ENCODE measurements at places on chromosomes 7 and 10. TPM values are rescaled to one million over a fixed set of nuclear protein-coding genes. Genes with fewer than 3 reads are reported as not detected.
A peak's percentile ranks its signal among the peaks of the same experiment; 100 is the strongest.

DNA sequence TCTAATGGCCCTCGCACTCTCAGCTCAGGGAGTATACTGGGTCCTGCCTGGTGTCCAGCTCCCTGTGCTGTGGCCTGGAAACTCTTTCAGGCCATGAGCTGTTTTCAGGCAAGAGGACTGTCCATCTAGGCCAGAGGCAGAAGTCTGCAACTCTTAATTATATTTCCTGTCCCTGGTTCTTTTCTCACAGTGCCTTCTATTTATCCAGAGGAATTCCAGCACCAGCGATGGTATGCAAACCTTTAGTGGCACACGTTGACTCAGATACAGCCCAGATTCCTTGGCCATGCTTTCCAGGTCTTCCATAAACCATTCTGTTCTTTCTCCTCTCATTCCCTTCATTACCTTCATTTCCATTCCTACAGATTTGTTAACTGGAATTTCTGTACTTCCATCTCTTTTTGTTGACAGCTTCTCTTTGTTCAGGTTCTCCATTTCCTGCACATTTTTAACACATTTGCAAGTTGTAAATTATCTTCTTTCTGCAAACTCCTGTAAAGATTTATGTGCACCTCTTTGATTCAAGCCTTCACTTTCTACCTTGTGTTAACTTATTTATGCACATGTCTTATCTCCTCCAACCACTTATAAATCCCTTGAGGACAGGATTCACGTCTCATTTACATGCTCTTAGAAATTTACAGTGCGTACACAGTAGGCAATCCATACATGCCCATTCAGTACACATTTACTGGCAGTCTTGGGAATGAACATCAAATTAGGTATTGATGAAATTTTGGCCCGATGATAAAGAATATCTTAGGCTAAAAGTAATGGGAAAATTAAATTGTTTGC, 172.1 kb downstream of the CELF2 start:
- no peak for DNase-seq

CAMK2B gene
- total RNA-seq = not detected

DNA sequence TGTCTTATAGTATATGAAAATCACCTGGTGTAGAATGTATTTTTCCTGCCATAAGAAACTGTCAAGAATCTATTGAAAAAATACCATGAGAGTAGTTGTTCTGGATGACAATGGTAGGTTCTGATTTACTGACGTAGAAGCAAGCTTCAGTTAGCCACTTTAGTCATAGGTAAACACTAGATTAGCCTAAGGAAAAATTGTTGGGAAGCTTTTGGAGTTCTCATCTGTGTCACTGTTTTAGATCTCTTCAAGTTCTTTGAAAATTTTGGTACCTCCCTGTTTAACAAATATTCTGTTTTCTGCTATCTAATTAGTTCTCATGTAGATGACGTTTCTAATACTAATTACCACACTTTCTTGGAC, 131.8 kb downstream of the ADK start:
- no peak for DNase-seq

DNA sequence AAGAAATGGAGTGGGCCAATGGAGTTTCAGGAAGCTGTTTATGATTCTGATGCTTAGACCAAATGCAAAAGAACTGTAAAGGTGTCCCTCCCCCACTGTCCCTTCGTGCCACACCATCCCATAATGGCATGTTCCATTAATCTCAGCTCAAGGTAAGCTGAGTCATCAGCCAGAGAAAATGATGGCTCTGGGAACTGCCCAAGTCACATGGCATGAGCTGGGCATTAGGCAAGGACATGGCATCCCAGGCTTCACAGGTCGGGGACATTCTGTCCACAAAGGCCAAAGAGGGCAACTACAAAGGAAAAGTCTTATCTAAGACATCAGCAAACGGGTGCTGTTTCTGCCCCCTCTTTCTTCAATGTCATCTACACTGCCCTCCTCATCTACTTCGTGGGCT, 44.9 kb downstream of the DLG5 start:
- no peak for DNase-seq

GFRA1 gene
- not detected for total RNA-seq

GRCh38 chr10:11787846-11788245, 35.3 kb upstream of the PROSER2 start:
- no peak for DNase-seq

GAD2 gene
- not detected for total RNA-seq

DNA sequence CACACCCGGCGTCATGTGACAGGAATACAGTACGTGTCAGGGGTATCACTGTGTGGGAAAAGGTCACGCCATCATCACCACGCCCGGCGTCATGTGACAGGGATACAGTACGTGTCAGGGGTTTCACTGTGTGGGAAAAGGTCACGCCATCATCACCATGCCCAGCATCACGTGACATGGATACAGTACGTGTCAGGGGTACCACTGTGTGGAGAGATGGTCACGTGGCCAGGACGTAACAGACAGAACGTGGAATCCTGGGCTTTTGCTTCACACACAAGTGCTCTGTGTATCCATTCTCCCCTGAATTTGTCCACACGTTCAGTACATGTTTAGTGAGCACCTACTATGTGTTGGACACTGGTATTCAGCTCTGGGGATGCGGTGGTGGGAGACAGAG, 34.5 kb upstream of the DIP2C start:
- no peak for DNase-seq

VENTX gene
- total RNA-seq = not detected

GRCh38 chr7:120856621-120857352, 1.2 kb downstream of the TSPAN12 start:
- peak; percentile 21 for DNase-seq

DNA sequence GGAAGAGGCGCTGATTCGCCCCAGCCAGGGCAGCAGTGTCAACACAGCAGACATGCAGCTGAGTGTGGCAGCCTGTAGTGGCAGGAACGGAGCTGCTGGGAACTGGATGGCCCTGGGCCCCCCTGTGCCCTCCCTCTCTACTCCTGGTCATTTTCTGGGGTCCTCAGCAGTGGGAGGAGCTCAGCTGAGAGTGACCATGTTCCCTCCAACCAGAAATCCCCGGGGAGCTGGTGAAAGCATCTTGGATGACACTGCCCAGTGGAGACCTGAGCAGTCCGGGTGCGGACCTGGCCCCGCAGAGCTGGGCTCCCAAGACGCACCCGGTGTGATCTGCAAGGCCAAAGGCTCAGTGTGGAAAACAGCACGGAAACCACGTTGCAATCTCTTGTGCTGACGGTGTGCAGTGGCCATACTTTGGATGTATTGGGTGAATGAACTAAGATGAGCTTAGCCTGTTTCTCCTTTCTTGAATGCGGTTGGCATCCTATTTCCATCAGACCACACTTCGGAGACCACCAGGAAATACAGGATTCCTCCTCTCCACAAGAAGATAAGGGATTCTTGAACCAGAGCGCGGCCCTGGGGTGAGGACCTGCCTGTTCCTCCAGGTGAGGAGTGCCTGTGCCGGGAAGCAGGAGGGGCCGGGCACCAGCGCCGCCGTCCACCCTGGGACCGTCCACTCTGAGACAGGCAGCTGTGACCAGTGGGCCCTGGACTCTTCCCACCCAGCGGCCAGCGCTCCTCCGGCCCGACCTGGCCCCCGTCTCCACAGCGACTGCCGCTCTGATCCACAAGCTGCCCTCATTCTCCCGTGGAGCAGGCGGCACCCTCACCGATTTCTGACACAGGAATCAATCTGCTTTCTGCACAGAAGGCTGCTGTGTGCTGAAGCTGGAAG, 93.5 kb upstream of the DIP2C start:
- no peak for DNase-seq

DNA sequence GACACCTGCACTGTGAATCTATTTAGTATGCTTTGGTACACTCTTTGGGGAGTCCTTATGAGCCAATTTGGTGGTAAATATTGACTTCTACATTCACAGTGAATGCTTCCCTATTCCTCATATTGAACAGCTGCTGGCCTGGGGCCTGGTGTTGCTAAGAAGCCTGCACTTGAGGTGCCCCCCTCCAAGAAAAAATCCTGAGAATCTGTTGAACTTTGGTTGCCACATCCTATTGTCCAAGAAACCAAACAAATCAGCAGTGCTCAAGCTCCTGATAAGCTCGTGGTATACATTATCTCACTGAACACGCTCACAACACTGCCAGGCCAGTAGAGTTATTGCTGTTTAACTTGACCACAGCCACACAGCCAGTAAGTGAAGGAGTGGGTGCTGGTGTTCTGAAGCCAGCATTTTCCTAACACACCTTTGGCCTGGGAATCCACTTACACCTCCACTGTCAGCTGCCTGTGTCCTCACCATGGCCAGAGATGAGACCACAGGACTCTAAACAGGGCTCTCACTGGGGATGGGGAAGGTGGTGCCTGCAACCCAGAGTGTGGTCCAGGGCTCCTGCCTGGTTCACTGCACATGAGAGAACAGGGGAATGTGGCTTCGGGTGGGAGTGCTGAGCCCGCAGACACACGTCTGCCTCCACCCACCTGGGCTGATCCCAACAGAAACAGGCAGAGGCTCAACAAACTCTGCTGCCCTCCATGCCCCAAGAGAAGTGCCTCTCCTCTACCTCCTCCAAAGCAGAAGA, 6.7 kb downstream of the DDC start:
- DNase-seq = no peak

GRCh38 chr7:104106108-104106905, 101.5 kb downstream of the ORC5 start:
- no peak for DNase-seq

MRPS17 gene
- total RNA-seq = 17.4 TPM

- no peak for DNase-seq
These were observed 262.1 kb downstream of the CREB5 start for GRCh38 chr7:28674359-28674782.

- no peak for DNase-seq
These were observed 65.6 kb upstream of the CCDC6 start for GRCh38 chr10:59971915-59972314.

- DNase-seq = no peak
These were observed 136.8 kb downstream of the LCOR start for GRCh38 chr10:96968682-96969423.

GRCh38 chr10:106897719-106898118, 266.8 kb downstream of the SORCS1 start:
- no peak for DNase-seq

DNA sequence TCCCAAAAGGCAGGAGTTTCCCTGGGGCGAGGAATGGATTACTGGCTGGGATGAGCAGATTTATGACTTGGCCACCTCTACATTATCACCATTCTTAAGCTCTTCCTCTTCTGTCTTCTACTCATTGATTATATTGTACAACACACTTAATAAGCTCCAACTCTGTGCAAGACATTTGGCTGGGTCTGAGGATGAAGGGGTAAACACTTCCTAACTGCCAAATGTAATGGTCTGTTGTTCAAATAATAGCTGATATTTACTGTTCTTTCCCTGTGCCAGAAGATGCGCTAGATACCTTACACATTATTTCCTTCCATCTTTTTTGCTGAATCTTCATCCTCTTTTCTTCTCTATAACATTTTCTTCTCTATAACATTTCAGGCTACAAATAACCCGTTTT, 11.6 kb downstream of the OR6V1 start:
- DNase-seq = no peak

DNA sequence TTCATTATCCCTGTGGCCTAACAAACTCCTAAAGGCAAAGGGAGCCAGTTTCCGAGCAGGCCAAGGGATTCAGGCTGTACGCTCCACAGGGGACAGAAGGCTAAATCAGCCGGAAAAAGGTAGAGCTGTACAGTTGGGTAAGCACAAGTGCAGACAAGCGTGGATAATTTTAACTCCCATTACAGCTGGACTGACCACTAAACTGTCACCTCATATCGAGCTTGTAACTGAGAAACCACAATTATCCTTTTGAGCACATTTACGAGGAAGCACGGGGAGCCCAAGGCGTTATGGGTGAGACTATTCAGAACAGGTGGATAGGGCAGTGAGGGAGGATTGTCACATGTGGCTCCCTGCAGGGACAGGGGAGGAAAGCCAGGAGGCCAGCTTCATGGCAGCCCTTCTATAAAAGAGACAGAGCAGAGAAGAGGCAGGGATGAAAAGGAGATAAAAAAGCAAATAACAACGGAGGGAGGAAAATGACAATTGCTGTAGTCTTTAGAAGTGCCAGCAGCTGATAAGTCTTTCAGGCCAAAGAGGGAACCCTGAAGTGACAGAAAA, 288.0 kb downstream of the FGFR2 start:
- DNase-seq = no peak

DNA sequence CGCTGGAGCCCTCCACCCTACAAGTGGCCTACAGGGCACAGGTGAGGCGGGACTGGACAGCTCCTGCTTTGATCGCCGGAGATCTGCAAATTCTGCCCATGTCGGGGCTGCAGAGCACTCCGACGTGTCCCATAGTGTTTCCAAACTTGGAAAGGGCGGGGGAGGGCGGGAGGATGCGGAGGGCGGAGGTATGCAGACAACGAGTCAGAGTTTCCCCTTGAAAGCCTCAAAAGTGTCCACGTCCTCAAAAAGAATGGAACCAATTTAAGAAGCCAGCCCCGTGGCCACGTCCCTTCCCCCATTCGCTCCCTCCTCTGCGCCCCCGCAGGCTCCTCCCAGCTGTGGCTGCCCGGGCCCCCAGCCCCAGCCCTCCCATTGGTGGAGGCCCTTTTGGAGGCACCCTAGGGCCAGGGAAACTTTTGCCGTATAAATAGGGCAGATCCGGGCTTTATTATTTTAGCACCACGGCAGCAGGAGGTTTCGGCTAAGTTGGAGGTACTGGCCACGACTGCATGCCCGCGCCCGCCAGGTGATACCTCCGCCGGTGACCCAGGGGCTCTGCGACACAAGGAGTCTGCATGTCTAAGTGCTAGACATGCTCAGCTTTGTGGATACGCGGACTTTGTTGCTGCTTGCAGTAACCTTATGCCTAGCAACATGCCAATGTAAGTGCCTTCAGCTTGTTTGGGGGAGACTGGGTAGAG, at the start of gene COL1A2:
TSS of gene COL1A2 (plus strand) at position 459 of the 704 bp plus-strand sequence. CDS start at position 596, 137 bp downstream.
- peak; percentile 37 for DNase-seq

- no peak for DNase-seq
These were observed 41.5 kb upstream of the CXCL12 start for GRCh38 chr10:44426247-44427034.

GRCh38 chr10:2351566-2351965, 614.2 kb upstream of the ADARB2 start:
- no peak for DNase-seq

OR2A12 gene
- not detected for total RNA-seq

- DNase-seq = no peak
These were observed 136.3 kb downstream of the DOCK1 start for GRCh38 chr10:127041552-127041951.

IL2RA gene
- total RNA-seq = 174 TPM

CALHM1 gene
- total RNA-seq = 1.8 TPM

DNA sequence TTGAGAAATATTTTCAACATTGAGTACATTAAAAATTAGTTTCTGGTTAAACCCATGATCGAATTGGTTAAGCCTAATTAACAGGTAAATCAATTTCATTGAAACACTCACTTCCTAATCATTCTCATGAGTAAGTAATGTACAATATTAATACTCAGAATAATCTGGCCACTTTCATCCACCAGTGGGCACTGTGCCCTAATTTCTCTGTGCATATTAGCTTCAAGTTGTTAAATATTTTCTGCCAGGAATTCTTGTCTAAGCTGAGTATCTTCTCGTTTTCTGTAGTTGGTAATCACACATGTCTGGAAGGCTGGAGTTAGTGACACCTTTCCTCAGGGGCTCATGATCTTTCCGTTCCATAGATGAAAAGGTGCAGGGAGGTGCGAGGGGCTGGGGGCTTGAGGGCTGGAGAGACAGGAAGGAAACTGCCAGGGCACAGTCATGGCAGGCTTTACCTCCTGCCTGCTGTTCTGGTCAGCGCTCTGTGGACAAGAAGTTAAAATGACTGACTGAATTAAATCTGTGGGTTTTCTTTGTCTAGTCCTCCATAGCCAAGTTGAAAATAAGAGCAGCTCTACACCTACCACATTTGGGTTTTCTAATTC, 71.9 kb downstream of the WIPF3 start:
- DNase-seq = peak; percentile 34

GRCh38 chr10:88385601-88386203, 197.4 kb downstream of the RNLS start:
- DNase-seq = peak; percentile 87

GRCh38 chr10:38027986-38028385, 17.5 kb downstream of the ZNF33A start:
- no peak for DNase-seq
